Naive thymus-derived CD8-positive, alpha-beta T cell (primary cell): ENCODE measurements at places on chromosomes 2 and 18. TPM values are rescaled to one million over a fixed set of nuclear protein-coding genes. Genes with fewer than 3 reads are reported as not detected.

Gene CFAP221
- total RNA-seq: not detected

Gene KYNU
- 1.2 TPM for total RNA-seq

Gene NAT8
- total RNA-seq: not detected

Gene CHRND
- total RNA-seq: not detected

DNA sequence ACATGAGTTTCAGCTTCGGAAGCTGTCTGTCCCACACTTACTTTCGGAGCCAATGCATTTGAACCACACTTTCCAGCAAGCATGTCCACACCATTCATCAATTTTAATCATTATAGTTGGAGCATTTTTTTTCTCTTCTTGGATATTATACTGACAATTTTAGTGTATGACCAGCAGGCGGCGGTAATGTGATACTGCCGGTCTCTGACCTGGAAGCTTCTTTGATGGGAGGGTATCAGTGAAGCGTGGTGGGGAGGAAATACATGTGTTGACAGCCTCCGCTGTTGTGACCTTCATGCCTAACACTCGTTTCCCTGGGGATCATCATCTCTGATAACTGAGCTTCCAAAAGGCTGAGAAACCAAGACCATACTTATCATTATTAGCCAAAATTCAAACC is 231.7 kb downstream of the GBX2 start:
- no peak for DNase-seq

DNA sequence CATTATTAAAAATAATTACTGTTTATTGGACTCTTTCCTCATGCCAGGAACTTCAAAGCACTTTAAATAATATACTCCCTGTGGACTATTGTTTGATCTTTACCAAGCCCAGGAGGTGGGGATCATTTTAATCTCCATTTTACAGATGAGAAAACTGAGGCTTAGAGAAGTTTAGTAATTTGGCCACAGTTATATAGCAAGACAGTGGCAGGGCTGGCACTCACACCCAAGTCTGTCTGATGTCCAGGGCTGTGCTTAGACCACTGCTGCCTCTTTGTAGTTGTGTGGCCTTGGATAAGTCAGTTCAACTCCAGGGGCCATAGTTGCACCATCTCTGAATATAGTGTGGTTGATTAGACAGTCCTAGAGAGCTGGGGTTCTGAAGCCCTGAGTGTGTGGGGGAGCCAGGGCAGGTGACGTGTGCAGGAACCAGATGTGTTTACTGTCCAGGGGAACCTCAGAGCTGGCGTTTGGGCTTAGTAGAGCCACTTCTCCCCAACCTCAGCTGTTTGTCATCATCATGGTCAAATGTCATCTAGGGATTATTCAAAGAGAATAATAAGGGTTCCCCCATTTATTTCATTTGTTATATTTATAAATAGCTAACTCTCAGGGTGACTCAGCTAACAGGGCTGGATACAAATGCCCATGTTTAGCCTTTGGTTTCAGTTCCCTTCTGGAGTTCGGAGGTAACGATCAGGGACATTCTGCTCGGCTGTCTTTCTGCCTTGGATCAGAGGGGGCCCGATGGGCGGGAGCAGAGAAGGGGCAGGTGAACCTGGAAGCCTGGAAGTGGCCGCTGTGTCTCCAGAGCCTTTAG is 68.0 kb downstream of the BOLA3 start:
- no peak for DNase-seq

DNA sequence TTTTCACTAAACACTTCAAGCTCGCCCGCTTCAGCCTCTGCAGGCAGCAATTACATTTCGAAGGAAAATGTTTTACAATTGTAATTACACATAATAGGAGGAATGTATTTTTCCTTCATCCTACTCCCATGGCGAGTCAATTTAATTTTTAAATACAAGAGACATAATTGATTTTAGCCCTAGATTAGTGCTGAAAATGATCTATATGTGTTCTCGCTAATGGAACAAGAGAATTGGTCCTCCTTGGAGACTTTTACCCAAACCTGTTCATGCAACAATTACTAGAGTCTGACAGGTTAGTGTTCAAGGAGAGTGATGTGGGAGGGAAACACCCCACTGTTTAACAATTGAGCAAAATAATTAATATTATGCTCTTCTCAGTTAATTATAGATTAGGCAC is 509.4 kb upstream of the SETBP1 start:
- DNase-seq: no peak

DNA sequence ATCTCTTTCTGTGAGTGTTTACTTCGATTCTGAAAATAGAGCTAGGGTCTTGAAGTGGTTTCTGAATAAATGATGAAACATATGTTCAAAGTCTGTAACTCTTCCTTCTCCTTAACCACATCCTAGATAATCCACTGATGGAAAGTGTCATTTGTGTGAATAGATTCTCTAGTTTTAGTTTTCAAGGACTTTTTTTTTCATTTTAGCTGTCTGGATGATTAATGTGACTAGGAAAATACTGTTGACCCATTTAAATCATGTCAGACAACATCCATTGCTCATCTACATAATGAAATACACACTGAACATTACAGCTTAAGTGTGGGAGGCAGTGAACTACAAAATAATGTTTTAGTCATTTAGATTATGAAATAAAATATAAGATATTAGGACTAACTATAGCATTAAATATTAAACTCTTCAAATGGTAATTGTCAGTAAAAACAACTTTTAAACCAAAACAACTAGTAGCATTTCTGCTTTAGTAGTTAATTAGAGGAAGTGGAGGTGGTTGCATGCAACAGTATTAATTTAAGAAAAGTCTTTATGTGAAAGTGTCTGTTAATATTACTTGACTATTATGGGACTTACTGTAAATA is 39.1 kb upstream of the DLX1 start:
- no peak for DNase-seq

DNA sequence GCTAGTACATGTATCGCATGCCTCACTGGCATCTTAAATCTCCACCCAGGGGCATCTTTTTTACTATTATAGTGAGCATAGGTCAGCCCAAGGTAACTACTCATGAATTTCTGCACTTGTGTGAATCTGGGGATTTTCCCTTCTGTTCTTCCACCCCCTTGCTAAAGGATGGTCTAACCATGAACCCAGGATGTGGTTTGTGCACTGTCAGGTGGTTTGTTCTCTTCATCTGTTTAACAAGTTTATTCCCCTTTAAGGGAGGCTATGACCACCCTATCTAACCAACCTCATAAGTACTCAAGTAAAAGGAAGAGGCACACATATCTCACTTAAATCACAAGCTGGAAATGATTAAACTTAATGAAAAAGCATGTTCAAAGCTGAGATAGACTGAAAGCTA is 243.0 kb downstream of the RPRM start:
- no peak for DNase-seq

DNA sequence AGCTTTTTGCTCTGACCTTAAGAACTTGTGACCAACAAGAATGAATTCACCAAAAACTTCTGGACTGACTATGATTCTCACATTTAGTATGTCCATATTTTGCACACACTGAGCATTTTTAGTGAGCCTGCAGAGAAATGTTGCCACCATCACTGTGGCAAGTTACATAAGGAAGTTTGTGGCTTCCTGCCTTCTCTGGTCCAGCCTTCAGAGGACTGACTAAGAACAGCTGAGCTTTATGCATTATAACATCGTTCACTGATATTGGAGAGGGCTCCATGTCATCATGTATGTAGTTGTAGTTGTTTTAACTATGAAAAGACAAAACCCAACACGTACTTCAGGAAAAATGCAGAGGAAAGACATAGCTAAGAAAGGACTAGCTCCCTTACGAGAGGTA is 218.0 kb upstream of the CRIM1 start:
- no peak for DNase-seq

GRCh38 chr2:152584301-152584700 is 133.0 kb downstream of the PRPF40A start:
- no peak for DNase-seq

DNA sequence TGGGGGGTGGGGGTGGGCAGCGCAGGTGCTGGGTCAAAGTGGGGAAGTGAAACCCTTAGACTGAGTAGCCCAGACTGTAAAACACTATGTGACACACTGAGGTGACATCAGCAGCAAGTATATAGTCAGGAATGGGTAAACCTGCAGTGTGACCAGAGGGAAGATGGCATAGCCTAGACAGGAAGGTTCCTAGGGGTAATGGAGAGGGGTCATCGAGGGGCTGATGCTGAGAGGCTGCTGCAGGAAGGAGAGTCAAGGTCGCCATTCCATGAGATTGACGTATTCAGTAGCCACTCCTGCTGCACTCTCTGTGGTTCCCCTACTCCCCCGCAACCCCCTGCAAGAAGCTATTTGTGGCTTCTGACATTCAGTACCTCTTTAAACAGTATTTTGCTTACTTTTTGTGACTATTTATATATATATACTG is 111.7 kb downstream of the CHST9 start:
- DNase-seq: no peak

DNA sequence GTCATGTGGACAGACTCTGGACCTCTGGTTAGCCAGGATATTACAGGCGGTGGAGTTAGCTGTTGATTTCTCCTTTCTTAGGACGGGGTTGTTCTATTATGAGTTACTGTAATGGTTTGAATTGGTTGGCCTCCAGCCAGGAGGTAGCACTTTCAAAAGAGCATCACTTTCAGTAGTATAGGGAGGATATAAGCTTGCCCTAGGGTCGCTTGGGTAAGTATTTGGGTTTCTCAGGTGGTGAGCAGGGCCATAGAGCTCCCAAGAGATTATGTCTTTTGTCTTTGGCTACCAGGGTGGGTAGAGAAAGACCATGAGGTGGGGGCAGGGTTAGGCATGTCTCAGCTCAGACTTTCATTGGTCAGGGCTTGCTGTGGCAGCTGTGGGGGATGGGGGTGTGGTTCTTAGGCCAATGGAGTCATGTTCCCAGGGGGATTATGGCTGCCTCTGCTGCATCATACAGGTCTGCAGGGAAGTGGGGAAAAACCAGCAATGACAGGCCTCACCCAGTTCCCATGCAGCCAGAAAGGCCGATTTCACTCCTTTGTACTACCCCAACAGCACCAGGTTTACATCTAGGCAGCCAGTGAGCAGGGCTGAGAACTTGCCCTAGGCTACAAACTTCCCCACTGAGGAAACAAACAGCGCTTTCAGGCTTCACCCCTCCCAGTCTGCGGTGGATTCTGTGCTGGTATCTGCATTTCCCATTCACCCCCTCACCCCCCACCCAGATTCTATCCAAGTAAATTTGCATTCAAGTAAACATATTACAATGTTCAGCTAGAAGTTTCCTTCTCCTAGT is 89.4 kb upstream of the SLC38A11 start:
- no peak for DNase-seq

DNA sequence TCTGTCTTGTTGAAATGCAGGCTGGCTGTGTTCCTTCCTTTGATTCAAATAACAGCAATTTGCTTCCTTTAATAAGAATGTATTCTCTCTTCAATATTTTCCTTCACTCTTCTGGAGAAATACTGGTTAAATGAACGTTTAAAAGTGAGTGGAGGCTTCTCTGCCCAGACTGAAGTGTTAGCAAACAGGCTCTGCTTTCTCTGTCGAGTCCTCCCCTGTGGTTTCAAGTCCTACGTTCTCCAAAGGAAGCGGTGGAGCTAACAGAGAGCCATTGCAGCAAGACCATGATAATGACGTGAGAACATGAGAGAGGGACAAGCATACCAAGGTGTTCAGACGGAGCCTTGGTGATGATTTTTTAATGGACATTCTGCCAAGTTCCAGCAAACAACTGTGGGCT is 26.2 kb upstream of the PID1 start:
- DNase-seq: no peak

DNA sequence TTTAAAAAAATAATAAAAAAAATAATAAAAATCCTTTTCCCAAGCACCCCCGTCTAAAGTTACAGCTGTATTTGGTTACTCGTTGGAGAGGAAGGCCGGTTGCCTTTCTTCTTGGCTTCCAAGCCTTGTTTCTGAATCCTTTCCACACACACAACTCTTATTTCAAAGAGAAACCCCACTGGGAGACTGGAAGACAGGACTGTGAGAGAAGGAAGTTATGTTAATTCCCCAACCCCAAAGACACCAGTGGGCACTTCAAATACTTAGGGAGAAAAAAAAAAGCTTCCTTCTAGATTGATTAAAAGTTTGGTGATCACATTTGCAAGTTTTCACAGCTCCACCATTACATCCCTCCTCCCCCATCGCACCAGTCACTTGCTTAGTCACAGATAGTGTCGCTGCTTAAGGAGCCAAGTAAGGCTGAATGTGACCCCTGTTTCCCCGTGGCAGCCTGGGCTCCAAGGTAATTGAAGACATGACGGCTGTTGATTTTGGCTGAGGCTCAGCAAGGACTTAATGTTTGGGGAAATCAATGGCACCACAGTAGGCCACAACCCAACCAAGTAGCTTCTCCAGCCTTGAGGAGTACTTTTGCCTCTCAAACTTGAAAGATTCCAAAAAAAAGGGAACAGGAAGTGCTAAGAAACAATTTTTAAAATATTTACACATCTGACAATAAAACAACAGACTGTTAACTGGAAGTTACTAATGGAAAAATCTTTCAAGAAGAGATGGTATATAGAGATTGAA is 40.8 kb upstream of the FRZB start:
- no peak for DNase-seq

DNA sequence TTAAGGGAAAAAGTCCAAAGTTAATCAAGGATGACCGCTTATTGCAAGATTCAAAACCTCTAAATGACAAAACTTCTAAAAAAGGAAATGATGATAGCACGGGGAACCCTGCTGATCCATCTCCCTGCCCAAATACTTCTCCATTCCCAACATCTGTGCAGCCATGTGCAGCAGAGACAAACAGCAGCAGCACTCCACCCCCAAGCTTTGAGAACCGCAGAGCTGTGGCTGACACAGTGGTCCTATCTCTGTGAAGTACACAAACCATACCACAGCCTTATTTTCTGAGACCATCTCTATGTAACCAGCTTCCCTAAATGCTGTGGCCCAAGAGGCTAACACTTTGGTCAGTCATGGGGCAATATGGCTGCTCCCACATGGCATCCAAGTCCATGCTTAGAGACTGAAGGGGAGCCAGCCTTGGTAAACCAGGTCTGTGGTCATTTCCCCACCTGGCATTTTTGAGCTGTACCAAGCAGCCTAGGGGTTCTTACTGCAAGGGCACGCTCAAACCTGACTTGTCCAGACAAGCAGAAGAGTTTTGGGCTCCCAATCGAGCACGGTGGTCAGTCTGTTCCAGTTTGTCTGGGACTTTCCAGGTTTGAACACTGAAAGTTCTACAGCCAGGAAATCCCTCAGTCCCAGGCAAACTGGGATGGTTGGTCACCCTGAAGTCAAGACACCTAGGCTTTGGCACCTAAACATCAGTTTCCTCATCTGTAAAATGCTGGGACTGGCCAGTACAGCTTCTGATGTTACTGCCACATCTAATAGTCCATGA is 17.1 kb upstream of the NFE2L2 start:
- DNase-seq: no peak

DNA sequence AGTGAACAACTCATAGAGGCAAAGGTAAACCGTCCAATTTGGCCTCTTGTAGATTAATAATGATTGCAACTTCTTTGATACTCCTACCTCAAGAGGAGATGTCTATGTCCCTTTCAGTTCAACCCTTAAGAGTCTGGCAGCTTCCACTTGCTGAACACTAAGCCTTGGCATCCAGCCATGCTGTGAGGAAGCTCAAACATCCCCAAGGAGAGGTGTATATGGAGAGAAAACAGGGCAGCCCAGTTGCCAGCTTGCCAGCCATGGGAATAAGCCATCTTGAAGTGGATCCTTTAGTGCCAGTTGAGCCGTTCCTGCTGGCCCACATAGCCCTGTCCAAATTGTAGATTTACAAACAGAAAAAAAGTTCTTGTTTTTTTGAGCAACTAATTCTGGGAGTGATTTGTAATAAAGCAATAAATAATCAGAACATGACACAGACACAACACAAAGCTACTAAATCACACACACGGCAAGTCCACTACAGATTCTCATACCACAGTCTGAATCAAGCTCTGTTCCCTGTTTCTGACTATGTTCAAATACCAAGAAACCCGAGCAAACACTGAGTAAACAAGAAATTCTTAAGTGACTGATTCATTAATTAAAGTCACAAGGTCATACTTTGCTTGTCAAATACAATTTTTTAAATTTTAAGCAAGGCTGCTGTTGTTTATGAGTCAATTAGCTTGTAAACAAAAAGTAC is 96.1 kb downstream of the PID1 start:
- DNase-seq: no peak
